ENCODE measurements at places on chromosomes 12 and 14. TPM values are rescaled to one million over a fixed set of nuclear protein-coding genes. Genes with fewer than 3 reads are reported as not detected.

PARPBP gene
- 28.4 TPM for total RNA-seq

MMP19 gene
- not detected for total RNA-seq

TPH2 gene
- total RNA-seq, result not detected

SIVA1 gene
- 186 TPM for total RNA-seq

KRT79 gene
- not detected for total RNA-seq

TAS2R20 gene
- total RNA-seq, result 2.9 TPM

CLEC7A gene
- not detected for total RNA-seq

GLIPR1 gene
- total RNA-seq, result 2.8 TPM

INSM2 gene
- total RNA-seq, result not detected

BMAL2 gene
- 27.4 TPM for total RNA-seq

SERPINA1 gene
- 3,266 TPM for total RNA-seq

SYCP3 gene
- total RNA-seq, result not detected

DEGS2 gene
- not detected for total RNA-seq

GRCh38 chr12:112446008-112446725 lies 27.4 kb downstream of the PTPN11 start:
- DNase-seq, result no peak

GRCh38 chr12:27898022-27898421 lies 74.5 kb downstream of the PTHLH start:
- DNase-seq, result peak; percentile 71

GRCh38 chr12:12323591-12323990 lies 26.5 kb downstream of the MANSC1 start:
- no peak for DNase-seq

DNA sequence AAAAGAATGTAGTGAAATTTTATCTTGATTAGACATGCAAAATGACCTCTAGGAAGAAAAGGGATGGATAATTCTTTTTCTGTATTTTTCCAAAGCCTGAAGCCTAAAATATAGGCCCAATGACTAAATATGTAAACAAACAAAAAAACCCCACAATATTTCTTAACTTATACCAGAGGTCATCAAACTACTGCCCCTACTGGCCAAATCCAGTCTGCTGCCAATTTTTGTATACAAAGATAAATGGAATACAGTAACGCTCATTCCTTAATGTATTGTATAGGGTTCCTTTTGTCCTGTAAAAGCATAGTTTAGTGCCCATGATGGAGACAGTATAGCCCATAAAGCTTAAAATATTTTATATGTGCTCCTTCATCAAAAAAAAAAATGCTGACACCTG lies 145.7 kb upstream of the ALG10 start:
- DNase-seq, result no peak

DNA sequence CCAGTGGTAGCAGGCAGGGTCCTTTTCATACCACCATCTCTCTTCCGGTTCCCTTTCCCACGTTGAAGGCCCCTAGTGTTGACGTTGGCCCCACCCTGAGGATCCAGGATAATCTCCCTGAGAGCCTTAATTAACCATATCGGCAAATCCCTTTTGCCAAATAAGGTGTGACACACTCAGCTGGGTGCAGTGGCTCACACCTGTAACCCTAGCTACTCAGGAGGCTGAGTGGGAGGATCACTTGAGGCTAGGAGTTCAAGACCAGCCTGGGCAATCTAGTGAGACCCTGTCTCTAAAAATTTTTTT lies 2.8 kb upstream of the TMEM119 start:
- DNase-seq, result no peak

- DNase-seq, result no peak
These were observed 42.0 kb downstream of the CKB start for GRCh38 chr14:103480595-103480994.

GRCh38 chr14:98704441-98704840 lies 567.6 kb downstream of the BCL11B start:
- DNase-seq, result no peak

- DNase-seq, result peak; percentile 6
These were observed 43.6 kb downstream of the ZCRB1 start for GRCh38 chr12:42282294-42282693.

DNA sequence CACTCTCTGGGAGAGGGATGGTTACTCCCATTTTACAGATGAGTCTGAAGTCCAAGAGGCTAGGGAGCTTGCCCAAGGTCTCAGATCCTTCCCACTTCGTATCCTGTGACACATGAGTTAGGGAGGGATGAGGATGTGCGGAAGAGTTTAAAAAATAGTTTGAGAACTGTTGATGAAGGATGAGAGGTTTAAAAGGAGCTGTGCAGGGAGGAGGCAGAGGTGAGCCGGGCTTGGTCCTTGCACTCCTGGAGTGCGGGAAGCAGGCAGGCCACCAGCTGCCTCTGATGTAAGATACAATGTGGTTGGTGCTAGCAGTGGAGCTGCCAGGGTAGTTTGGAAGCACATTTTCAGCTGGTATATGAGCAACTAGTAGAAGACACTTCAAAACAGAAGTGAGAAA lies 46.5 kb downstream of the TSPAN9 start:
- no peak for DNase-seq

- DNase-seq, result no peak
These were observed 28.1 kb downstream of the TNFAIP2 start for GRCh38 chr14:103151270-103151945.

- DNase-seq, result no peak
These were observed 103.3 kb upstream of the FKBP4 start for GRCh38 chr12:2691345-2692071.

Measured in HepG2 (cell line).